ENCODE measurements at places on chromosomes 7 and 10.

GRCh38 chr7:152780935-152781334 is 21.4 kb downstream of the ACTR3B start:
- no peak for DNase-seq

DNA sequence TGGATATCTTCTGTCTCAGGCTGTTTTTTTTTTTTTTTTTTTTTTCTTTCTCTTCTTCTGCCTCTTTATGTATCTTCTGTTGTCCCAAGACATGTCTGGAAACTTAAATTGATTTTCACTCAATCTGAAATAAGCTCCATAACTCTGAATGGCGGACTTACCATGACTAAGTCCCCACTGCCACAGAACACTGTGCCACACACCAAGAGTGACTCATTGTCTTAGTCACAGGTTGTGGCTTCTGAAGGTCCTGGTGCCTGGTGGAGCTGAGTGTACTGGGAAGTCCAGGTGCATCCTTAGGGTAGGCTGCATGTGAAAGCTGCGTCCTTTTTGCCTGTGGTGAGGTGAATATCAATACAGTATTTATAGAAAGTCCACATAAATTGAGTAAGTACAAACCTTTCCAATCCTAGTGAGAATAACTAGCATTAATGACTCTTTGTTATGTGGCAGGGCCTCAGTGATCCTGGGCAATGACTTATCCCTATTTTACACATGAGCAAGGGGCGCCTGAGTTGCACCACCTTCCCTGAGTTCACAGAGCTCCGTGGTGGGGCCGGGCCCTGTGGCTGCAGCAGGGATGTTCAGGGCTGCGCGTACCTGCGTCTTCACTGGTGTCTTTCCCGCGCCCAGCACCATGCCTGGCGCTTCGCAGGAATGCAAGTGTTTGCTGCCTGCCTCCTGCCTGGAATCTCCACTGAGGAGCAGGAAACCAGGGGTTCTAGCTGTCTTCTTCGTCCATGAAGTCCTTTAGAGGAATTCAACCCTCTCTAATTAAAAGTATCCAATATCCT is 4.3 kb downstream of the PFKP start:
- no peak for DNase-seq

GRCh38 chr7:50699143-50699542 is 83.6 kb downstream of the GRB10 start:
- no peak for DNase-seq

DNA sequence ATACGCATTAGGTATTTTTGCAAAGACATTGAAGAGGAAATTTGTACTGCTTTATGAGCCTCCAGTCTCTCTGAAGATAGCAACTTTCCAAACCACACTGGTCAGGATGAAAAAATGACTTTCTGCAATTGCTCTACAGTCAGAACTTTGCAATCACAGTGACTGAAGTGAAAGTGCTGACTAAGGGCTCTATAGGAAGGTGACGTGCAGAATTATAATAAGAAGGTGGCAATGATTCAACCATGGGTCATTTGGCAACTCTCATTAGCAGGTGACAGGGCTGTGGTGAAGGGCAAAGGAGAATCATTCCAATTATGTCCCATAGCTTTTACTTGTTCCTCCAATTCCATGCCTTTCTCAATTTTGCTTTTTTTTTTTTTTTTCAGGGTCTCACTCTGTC is 311.0 kb downstream of the ANKRD30A start:
- DNase-seq, result no peak

GRCh38 chr10:68795886-68796532 is 31.3 kb upstream of the STOX1 start:
- no peak for DNase-seq

- peak; percentile 91 for DNase-seq
Measured at GRCh38 chr7:100088621-100089457, at the start of gene COPS6. COPS6 (plus strand) TSS chr7:100088969; CDS start chr7:100088991, 22 bp downstream.

DNA sequence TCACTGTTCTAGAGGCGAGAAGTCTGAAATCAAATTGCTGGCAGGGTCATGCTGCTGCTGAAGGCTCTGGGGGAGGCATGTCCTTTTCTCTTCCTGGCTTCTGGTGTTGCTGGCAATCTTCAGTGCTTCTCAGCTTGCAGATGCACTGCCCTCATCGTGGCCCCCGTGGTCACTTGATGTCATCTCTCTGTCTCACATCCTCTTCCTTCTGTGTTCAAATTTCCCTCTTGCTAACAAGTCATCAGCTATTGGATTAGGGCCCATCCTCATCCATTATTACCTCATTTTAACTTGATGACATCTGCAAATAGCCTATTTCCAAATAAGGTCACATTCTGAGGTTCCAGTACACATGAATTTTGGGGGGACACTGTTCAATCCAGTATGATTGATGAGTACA is 36.6 kb upstream of the SRGN start:
- no peak for DNase-seq

- DNase-seq, result no peak
Measured at GRCh38 chr7:92058040-92058439, 76.2 kb downstream of the CYP51A1 start.

DNA sequence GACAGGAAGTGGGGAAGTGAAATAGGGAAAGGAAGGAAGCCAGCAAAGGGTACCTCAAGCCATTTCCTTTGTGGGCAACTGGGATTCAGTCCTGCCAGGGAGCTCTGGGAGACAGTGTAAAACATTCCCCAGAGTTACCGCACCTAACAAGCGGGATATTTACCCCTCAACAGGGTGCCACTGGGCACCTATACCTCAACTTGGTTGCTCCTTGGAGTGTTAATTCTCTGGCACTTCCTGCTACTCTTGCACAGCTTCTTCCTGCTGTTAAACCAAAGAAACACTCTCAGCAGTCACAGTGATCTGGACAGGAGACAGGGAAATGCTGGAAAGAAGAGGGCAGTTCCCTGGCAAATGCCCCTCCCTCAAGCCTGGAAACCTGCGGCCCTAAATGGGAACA is 151.3 kb downstream of the REEP3 start:
- no peak for DNase-seq

DNA sequence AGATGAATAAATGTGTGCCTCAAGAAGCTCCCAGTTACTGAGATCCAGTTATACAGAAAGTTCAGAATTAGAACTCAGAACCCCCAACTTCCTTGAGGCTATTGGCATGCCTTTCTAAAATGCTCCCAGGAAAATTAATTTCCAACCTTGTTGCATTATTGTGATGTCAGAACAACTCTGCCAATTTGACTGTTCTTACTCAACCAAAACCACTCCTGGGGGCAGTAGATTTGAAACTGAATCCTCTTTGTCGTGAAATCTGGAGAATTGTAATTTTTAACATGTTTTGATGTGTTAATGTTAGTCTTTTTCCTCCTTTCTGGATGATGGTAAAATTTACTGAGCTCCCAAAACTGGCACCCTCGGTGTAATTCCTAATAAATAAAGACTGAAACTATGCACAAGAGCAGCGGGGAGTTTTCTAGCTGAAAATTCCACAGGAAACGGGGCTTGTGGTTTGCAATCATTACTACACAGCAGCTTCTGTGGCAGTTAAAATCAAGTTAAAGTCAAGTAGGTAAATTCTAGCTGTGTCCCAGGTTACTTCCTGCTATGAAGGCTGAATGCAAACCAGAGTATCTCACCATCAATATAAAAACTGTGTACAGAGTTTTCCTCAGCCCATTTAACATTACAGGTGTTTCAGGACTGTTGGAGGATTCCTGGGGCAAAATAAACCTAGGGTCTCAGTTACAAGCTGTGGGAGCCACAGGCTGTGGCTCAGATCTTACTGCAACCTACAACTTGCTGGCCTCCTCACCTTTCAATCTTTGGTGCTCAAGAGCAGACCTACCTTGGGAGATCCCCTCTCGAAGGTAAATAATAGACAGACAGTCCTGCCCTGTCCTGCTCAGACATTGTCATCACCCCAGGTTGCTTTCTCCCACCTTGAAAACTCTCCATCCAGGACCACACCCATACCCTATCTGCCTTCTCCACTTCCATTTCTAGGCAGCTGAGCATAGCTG is 156.3 kb upstream of the KMT2E start:
- no peak for DNase-seq

DNA sequence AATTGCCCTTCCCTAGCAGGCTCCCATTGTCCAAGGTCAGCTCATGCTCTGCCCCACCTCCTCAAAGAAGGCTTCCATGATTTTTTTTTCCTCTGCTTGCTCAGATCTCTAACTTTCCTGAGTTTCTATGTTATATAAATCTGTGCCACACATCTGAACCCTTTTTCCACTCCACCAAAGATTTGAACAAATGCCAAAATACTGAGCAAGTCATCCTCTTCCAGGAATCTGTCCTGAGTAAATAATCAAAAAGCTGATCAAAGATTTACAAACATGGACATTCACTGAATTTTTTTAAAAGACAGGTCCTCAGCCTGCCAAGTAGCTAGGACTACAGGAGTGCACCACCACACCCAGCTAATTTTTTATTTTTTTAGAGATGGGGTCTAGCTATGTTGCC is 102.8 kb upstream of the ARID5B start:
- DNase-seq, result no peak

GRCh38 chr10:130453036-130453720 is 317.0 kb downstream of the GLRX3 start:
- no peak for DNase-seq

- DNase-seq, result no peak
Measured at GRCh38 chr10:2358586-2358985, 621.3 kb upstream of the ADARB2 start.

GRCh38 chr7:75575488-75576121 is 83.5 kb downstream of the SPDYE5 start:
- no peak for DNase-seq

DNA sequence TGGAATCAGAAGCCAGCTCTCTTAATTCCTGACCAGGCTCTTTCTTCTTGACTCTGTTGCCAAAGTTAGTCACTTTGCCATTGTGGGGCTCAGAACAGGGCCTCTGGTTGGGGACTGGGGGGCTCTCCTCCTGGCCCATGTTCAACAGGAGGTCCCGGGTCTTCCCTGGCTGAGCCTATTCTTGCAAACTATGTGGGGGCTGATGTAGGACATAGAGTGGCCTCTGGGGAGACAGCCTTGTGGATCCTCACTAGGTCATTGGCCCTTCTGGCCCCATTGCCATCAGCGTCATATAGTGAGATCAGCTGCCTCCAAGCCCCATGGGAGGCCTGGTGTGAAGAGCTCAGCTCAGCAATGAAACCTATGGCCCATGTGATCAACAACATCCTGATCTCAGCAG is 77.6 kb upstream of the LEP start:
- no peak for DNase-seq

DNA sequence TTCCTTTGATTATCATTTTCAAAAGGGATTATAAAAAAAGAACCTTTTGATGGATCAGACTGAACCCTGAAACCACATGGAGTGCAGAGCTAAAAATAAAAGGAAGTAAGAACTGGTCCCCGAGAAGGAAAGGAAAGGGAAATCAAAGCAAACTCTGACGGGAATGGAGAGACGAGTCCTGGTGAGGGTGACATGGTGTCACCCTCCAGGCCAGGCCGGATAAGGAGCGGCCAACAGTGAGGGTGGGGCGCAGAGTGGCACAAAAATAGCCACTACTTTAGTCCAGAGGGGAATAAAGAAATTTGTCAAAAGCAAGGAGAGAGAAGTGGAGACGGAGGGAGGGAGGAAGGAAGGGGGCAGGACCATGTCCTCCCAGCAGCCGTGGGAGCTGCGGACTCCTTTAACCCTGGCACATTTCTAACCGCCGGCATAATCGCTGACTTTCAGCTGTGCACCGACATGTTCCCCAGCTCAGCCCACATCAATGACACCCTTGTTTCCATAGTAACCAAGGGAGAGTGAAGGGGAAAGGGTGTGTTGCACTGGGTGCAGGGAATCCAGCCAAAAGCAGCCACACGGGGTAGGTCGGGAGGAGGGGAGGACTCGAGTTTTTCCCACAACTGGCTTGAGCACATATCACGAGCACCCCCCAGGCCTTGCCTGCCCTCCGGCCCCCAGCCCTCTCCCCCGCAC is 29.7 kb downstream of the TRIM8 start:
- DNase-seq, result peak; percentile 77

DNA sequence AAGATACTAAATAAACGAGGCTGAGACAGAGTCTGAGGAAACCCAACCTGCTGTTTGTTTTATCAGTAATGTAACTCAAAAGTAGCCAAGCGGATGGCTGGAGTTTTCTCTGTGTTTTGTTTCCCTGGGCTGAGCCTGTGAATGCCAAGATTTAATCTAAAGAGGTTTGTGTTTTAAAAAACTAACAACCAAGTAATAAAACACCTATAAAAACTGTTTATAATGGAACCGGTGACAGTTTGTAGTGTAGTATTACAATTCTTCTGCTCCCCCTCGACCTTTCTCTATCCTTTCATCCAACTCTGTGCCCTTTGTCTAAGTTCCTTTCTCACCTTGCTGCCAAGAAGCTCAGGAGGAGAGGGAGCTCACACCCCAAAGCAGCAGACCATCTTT is 2.6 kb upstream of the KAT6B start:
- no peak for DNase-seq

DNA sequence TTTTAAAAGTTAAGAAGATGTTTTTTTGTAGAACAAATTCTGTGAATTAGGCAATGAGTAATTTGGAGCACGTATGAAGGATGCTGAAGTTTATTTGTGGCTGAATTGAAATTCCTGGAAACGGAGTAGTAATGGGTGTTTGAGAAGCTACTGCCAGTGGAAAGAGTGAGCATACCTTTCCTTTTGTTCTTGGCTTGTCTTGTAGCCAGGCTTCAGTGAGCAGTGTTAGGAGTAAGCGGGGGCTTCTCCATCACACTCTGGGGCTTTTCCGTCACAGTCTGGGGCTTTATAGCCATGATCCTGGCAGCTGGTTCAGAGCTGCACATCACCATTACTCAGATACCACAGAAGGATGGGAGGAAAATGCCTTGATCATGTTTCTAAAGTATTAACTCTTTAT is 32.3 kb downstream of the GARS1 start:
- DNase-seq, result no peak

- DNase-seq, result no peak
Measured at GRCh38 chr7:50724526-50725520, 57.9 kb downstream of the GRB10 start.

- no peak for DNase-seq
Measured at GRCh38 chr10:44929356-44930255, 18.5 kb downstream of the TMEM72 start.

GRCh38 chr7:37035631-37036030 is 311.3 kb upstream of the AOAH start:
- DNase-seq, result no peak

DNA sequence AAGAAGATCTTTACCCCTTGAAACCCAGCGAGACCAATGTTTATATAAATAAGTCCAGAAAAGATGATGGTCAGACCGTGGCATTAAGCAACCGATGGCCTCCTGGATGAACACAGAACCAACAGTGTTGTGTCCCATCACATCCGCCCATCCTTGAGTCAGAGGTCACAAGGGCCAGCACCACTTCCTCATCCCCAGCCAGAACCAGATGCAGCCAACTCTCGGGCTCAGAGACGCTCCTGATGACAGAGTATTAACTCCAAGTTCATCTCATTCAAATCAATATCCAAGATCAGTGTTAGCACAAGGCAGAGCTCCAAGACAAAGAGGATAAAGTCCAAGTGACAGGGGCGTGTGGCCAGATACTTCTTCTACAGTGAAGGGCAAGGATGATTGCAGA is 63.5 kb downstream of the FAM53B start:
- no peak for DNase-seq

DNA sequence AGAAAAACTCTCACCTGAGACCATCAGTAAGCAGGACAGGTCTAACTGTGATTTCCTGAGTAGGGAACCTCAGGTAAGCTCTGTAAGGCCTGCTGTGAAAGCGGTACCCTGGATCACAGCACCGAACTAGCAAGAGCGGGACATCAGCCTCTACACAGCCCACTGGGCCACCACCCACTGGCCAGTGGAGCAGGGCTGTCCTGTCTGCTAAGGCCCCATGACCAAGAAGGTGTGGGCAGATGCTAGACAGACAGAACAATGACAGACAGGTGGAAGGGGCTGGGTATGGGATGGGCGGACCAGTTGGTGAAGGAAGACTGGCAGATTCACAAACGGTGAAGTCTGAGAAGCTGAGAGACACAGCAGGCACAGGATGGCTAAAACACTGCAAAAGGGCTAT is 79.4 kb upstream of the DDC start:
- no peak for DNase-seq
